ENCODE measurements at places on chromosomes 2 and 18.

- no peaks in the 10 kb centered on the region for H3K4me1 ChIP-seq
- no peak overlapping the region for H3K27ac ChIP-seq
- no peaks in the 10 kb centered on the region for H3K36me3 ChIP-seq
- no peaks in the 10 kb centered on the region for H3K27me3 ChIP-seq
Measured at GRCh38 chr2:66733364-66733999, 298.6 kb downstream of the MEIS1 start.

DNA sequence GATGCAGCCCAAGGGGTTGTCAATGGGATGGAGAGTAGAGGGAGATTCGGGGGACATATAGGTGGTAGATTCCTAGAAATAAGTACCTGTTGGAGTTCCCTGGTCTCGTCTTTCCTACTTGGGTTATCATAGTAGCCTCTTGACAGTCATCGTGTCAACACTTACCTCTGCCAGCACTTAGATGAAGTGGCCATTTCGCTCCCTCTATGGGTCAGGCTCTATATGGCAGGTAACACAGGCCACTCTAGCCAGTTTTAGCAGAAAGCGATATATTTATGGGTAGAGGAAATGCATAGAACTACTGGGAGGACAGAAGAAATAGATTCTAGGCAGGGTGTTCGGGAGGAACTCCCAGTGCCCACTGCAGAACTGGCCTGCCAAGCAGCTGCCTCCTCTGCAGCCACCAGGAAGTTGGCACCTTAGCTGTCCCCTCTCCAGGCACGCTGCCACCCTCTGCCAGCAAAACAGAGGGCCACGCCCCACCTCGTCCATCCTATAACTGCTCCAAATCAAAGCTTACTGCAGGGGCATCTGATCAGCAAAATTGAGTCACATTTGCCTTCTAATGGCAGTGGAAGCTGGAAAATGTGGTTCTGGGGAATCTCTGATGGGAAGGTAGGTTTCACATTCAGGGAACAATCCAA, 181.3 kb downstream of the INSIG2 start:
- H3K4me1 ChIP-seq = no peaks in the 10 kb centered on the region
- H3K4me3 ChIP-seq = no peak overlapping the region
- H3K27ac ChIP-seq = no peak overlapping the region
- no peak for DNase-seq

- H3K27me3 ChIP-seq = peaks cover 6% of the 10 kb centered on the region
- H3K4me1 ChIP-seq = no peaks in the 10 kb centered on the region
- no peak for DNase-seq
- H3K27ac ChIP-seq = no peak overlapping the region
- no peaks in the 10 kb centered on the region for H3K36me3 ChIP-seq
- H3K4me3 ChIP-seq = no peak overlapping the region
Measured at GRCh38 chr2:173184031-173185004, 108.7 kb downstream of the MAP3K20 start.

- H3K27ac ChIP-seq = no peak overlapping the region
- peaks cover 8% of the 10 kb centered on the region for H3K27me3 ChIP-seq
- DNase-seq = no peak
- H3K36me3 ChIP-seq = no peaks in the 10 kb centered on the region
- H3K4me3 ChIP-seq = no peak overlapping the region
Measured at GRCh38 chr2:237315829-237316225, 98.1 kb downstream of the COL6A3 start.

- peaks cover 89% of the 10 kb centered on the region for H3K36me3 ChIP-seq
- no peaks in the 10 kb centered on the region for H3K27me3 ChIP-seq
- H3K4me1 ChIP-seq = no peaks in the 10 kb centered on the region
- DNase-seq = no peak
- no peak overlapping the region for H3K4me3 ChIP-seq
Measured at GRCh38 chr2:134433979-134434378, 180.1 kb downstream of the MGAT5 start.

DNA sequence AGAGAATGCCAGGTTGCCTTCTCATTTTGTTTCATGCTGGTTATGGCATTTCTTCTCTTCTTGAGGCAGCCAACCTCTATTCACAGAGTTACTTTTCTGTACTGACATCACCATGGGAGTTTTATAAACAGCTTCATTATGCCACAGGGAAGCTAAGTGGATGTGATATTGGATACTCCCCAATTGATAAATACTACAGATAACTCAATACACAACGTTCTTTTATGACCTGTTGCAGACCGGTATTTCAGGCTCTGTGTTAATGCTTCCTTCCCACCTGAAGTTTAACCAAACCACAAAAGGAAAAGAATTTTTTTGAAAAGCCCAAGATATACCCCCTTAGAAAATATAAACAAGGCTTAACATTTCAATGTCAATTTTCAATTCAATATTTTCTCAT, 258.3 kb upstream of the SOX11 start:
- H3K4me1 ChIP-seq = no peaks in the 10 kb centered on the region
- H3K27me3 ChIP-seq = no peaks in the 10 kb centered on the region
- DNase-seq = no peak
- H3K36me3 ChIP-seq = no peaks in the 10 kb centered on the region
- H3K4me3 ChIP-seq = no peak overlapping the region

DNA sequence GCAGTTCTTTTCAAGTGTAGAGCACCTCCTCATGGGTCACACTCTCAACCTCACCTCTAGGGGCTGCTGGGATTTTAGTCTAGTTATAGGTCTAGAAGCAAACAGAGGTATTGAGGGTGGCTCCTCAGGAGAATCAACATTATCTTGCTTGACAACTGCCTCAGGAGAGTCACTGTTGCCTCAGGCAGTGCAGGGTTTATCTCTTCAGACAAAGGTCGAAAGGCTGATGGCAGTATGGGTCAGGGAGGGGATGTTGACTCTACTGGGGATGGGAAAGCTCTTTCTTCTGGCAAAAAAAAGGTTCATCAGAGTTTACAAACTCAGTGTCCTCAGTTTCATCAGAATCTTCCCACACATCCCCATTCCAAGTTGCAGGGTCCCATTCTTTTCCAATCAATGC, 24.0 kb downstream of the DTNA start:
- no peak overlapping the region for H3K4me3 ChIP-seq
- peaks cover 2% of the 10 kb centered on the region for H3K4me1 ChIP-seq
- H3K36me3 ChIP-seq = no peaks in the 10 kb centered on the region
- no peak for DNase-seq
- H3K27me3 ChIP-seq = peaks cover 4% of the 10 kb centered on the region

- H3K4me3 ChIP-seq = no peak overlapping the region
- H3K36me3 ChIP-seq = no peaks in the 10 kb centered on the region
- H3K4me1 ChIP-seq = no peaks in the 10 kb centered on the region
- peaks cover 38% of the 10 kb centered on the region for H3K27me3 ChIP-seq
- no peak overlapping the region for H3K27ac ChIP-seq
Measured at GRCh38 chr18:37535968-37536367, 29.6 kb downstream of the CELF4 start.

DNA sequence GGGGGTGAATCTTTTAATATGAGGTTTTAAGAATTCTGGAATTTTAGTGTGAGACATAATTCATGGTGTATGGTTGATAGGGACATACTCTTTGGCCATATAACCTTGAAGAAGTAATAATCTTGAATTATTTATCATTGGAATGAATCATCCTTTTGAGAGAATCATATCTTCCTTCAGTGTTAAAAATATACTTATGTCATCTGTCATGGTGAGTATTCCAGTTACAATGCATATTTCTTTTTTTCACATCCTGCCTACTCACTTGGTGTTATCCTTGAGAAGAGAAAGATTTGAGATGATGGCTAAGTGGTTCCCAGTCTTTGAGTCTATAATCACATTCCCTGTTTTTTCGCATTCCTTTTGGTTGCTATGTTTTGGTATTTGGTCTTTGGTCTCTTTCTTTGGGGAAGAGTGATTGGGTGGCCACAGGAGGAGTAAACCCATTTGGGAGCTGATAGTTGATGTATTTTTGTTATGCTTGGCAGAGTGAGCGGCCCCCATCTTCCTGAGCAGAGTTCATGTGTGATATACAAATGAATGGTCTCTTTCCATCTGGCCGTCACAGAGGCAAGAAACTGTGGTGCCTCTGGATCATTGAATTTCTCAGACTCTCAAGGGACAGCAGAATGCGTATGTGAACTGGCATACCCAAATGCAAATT, 21.6 kb downstream of the ASAP2 start:
- H3K4me3 ChIP-seq = no peak overlapping the region
- no peaks in the 10 kb centered on the region for H3K4me1 ChIP-seq
- no peak overlapping the region for H3K27ac ChIP-seq
- no peak for DNase-seq
- peaks cover 40% of the 10 kb centered on the region for H3K27me3 ChIP-seq

GRCh38 chr2:218286570-218287459, 5.5 kb downstream of the TMBIM1 start:
- H3K27ac ChIP-seq = peak overlapping the region; percentile 99
- peaks cover 48% of the 10 kb centered on the region for H3K36me3 ChIP-seq
- DNase-seq = peak; percentile 81
- H3K27me3 ChIP-seq = no peaks in the 10 kb centered on the region
- peaks cover 84% of the 10 kb centered on the region for H3K4me1 ChIP-seq
- peak overlapping the region; percentile 82 for H3K4me3 ChIP-seq

- H3K27me3 ChIP-seq = no peaks in the 10 kb centered on the region
- peaks cover 75% of the 10 kb centered on the region for H3K36me3 ChIP-seq
Measured at GRCh38 chr18:2979871-2980790, 32.8 kb downstream of the LPIN2 start.

DNA sequence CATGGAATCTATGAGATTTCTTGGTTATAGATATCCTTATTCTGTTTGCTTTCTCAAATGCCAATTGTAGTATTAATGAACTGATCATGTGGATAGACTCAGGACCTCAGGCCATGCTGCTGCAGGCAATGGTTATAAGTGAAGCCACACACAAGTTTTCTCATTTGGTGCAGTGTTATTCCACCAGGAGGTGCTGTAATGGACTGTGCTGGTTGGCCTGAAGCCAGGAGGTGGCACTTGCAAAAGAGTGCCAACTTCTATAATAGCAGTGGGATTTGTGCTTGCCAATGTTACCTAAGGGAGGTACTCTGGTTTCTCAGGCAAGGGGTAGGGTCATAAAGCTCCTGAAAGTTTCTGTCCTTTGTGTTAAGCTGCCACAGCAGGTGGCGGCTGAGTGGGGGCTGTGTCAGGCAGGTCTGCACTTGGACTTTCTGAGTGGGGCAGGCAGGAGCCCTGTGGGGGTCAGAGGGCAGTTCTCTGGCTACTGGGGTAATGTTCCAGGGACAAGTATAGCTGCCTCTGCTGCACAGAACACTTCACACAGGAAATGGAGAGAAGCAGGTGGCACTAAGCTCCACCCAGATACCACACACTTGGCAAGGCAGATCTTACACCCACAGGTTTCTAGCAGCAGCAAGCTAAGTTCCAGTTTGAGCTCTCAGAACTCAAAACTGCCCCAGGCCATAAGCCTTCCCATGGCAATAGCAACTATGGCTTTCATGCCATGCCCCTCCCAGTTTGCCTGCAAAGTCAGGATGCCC, 352.6 kb upstream of the CWC22 start:
- no peak overlapping the region for H3K27ac ChIP-seq
- H3K36me3 ChIP-seq = no peaks in the 10 kb centered on the region
- no peak overlapping the region for H3K4me3 ChIP-seq
- DNase-seq = no peak
- H3K4me1 ChIP-seq = no peaks in the 10 kb centered on the region

DNA sequence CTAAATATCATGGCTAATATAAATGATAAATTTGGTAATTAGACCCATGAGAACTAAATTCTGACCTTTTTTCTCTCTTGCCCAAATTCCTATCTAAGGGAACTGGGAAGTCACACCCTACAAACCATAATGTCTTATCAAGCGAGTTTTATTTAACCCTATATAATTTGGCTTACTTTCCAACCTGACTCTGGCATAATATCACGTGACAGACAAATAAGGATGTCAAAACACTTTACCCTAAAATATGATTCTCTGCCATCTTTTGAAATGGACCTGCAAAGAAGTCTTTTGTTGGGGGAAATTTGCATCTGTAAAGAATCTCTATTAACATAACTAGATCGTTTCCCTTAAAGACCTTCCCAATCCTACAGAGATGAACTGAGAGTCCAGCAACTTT, 1823.5 kb upstream of the LRRTM1 start:
- no peak overlapping the region for H3K4me3 ChIP-seq
- no peak for DNase-seq
- H3K27me3 ChIP-seq = no peaks in the 10 kb centered on the region
- H3K27ac ChIP-seq = no peak overlapping the region

GRCh38 chr2:33531549-33532059, 55.2 kb downstream of the RASGRP3 start:
- peaks cover 3% of the 10 kb centered on the region for H3K36me3 ChIP-seq
- no peaks in the 10 kb centered on the region for H3K27me3 ChIP-seq
- peaks cover 2% of the 10 kb centered on the region for H3K4me1 ChIP-seq
- H3K4me3 ChIP-seq = no peak overlapping the region

GRCh38 chr18:51255693-51256092, 58.2 kb upstream of the MEX3C start:
- H3K36me3 ChIP-seq = no peaks in the 10 kb centered on the region
- no peaks in the 10 kb centered on the region for H3K4me1 ChIP-seq
- DNase-seq = no peak
- no peak overlapping the region for H3K4me3 ChIP-seq
- no peak overlapping the region for H3K27ac ChIP-seq

DNA sequence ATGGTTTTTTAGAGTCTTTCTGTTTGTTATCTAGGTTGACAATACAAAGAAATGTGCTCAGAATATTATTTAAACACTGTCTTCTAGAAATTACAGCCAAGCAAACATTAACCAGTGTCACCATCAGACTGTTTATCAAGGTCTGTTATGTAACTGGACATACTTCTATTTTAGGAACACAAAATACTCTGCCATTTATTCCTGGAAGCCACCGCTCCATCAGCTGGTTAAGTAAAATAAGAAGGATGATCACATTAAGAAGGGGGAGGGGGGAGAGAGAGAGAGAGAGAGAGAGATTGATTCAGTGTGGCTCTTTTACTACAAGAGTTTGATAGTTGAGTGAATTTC, 47.9 kb downstream of the MBP start:
- H3K27ac ChIP-seq = peak overlapping the region; percentile 61
- no peaks in the 10 kb centered on the region for H3K27me3 ChIP-seq
- H3K4me1 ChIP-seq = peaks cover 80% of the 10 kb centered on the region
- no peak overlapping the region for H3K4me3 ChIP-seq
- H3K36me3 ChIP-seq = peaks cover 46% of the 10 kb centered on the region
- no peak for DNase-seq

GRCh38 chr2:216787851-216788540, 71.9 kb downstream of the TNP1 start:
- no peaks in the 10 kb centered on the region for H3K4me1 ChIP-seq
- no peak overlapping the region for H3K27ac ChIP-seq
- H3K4me3 ChIP-seq = no peak overlapping the region
- peaks cover 3% of the 10 kb centered on the region for H3K27me3 ChIP-seq

DNA sequence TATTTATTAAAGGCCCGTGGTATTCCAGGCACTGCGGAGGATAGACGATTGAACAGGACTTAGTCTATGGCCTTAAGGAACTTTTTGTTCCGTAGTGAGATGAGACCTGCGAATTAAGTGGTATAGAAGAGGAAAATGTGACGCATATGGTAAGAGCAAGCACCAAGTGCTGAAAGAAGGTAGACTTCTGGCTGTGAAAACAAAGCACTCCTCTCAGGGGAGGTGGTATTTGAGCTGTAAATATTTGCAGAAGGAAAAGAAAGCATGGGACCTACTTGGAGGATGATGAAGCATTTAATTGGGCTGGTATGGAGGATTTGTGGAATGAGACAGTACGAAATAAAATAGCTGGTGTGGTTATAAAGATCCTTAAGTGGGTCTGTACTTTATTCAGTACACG, 62.5 kb downstream of the GPR39 start:
- no peaks in the 10 kb centered on the region for H3K4me1 ChIP-seq
- H3K36me3 ChIP-seq = no peaks in the 10 kb centered on the region
- no peaks in the 10 kb centered on the region for H3K27me3 ChIP-seq
- no peak for DNase-seq
- H3K4me3 ChIP-seq = no peak overlapping the region
- no peak overlapping the region for H3K27ac ChIP-seq

All from activated T-cell treated with anti-CD3 and anti-CD28 coated beads, Interleukin-2, amount 50 U/mL, for 24 hours (primary cell).